Smooth muscle cell of the coronary artery (primary cell): ENCODE measurements at places on chromosomes 12 and 14. TPM values are rescaled to one million over a fixed set of nuclear protein-coding genes. Genes with fewer than 3 reads are reported as not detected.

GZMH gene
- not detected in 2 replicates for total RNA-seq

RFLNA gene
- 0.35 and 6.8 TPM in 2 replicates for total RNA-seq

TPH2 gene
- total RNA-seq = not detected in 2 replicates

HOXC9 gene
- 0.08 TPM in 1 of 2 replicates, not detected in the other for total RNA-seq

GPR135 gene
- 0.82 and 2.6 TPM in 2 replicates for total RNA-seq

OTUB2 gene
- total RNA-seq = 1.3 and 1.5 TPM in 2 replicates
